ENCODE measurements at places on chromosomes 5 and 9. TPM values are rescaled to one million over a fixed set of nuclear protein-coding genes. Genes with fewer than 3 reads are reported as not detected.

OBP2B gene
- polyA plus RNA-seq = not detected

NOXA1 gene
- 14.4 TPM for polyA plus RNA-seq

DNA sequence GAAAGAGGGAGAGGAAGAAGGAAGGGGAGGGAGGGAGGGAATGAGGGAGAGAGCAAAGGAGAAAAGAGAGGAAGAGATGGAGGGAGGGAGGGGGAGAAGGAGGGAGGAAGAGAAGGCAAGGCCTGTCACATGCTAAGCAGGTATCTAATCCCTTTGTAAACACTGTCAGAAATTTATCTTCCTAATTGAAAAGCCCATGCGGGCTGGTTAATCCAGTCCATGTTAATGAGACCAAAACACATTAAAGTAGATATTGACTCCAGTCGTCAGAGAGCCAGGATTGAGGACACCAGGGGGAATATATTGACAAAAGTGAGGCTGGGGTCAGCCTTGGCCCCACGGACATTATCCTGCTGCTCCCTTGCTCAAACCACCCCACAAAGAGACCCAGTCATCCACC, 37.4 kb upstream of the ALDH1B1 start:
- no peak for DNase-seq

- peak; percentile 58 for DNase-seq
Measured at GRCh38 chr9:72129271-72130156, 19.7 kb upstream of the GDA start.

DNA sequence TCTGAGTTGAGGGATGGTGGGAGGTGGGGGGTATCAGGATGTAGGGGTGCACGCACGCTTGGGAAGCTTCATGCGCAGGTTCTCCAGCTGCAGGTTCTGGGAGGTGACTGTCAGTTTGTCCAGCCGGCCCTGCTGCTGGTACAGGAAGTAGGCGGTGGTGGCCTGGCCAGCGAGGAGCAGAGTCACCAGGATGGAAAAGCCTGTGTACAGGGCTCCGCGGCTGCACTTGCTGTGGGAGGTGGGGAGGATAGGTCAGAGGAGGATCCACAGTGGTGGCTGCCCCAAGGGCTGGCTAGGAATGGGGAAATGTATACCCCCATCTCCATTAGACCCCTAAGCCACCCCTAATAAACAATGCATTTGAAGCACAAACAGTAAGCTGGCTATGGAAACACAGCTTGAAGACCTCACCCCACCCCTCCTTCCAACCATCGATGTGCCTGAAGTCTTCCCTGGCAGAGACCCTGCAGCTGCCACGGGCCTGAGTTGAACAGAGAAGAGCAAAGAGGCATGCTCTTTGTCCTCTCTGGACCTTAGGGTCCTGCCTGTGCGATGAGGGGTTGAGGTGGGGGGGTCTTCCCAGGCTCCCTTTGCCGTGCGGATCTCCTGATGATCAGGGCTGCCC, 5.5 kb downstream of the CD74 start:
- no peak for DNase-seq

DNA sequence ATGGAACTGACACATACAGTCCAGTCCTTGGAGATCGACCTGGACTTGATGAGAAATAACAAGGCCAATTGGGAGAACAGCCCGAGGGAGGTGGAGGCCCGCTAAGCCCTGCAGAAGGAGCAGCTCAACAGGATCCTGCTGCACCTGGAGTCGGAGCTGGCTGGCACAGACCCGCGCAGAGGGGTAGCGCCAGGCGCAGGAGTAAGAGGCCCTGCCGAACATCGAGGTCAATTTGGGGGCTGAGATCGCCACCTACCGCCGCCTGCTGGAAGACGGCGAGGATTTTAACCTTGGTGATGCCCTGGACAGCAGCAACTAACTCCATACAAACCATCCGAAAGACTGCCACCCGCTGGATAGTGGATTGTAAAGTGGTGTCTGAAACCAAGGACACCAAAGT, 1610.1 kb upstream of the ACO1 start:
- DNase-seq = no peak

DNA sequence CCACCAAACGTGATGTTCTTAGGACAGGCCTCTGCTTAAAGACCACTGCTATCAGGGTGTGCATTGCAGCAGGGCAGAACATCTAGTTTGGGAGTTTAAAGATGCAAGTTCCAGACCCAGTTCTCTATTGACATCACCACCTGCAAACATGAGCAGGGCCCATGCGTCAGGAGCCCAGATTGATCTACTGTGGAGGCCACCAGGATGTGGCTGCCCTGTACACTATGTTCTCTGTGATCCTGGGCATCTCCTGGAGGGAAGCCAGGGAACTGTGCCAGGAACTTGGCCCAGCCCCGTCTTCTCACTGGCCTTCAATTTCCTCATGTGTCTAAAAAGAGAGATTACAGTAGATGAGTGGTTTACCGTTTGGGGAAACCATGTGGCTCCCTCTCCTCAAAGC, 87.1 kb downstream of the PDE6A start:
- DNase-seq = peak; percentile 79

DNA sequence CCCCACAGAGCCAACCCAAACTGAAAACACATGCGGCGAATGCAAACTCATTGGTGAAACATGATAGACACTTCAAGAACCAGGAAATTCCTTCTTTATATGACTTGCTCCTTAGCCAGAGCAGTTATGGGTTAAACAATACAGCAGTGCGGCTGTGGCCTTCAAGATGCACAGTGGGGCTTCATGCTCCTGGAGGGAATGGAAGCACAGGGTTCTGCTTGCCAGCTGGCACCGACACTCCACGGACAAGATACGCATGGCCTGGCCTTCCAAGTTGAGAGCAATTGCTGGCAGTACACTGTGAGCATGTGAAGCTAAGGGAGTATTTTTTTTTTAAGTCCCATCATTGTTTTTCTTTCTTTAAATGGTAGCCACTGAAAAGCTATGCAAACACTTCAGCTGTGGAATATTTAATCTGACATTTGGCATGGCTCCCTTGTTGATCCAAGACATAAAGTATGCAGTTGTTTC, 451.6 kb upstream of the CD180 start:
- DNase-seq = peak; percentile 84

SLC23A1 gene
- not detected for polyA plus RNA-seq

GRCh38 chr9:17472126-17472525, 106.7 kb upstream of the SH3GL2 start:
- no peak for DNase-seq

DNA sequence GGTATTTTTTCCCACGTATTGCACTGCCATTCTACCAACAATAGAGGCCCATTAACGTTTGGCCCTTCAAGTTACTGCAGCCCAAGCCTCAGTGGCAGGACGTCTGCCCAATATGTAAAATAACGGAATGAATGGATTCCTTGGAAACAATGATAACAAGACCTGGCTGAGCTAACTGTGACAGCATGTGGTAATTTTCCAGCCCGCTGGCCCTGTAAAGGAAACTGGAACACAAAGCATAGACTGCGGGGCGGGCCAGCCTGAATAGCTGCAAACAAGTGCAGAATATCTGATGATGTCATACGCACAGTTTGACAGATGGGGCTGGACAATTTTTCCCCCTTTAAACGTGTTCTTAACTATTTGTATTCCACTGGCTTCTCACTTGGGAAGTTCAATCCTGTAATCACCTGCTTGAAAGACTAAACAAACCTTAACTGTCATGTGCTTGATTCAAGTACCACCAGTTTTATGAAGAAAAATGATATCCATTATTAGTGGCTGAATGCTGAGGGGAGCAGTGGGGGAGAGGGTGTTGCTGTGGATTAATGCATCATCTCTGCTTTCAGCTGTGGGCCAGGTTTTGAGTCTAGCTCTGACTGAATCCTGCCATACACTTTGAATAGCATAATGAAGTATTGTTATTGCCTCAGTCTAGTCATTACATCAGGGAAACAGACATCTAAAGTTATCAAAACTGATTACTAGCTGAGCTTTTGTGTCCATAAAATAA, 323.9 kb downstream of the TMEM161B start:
- peak; percentile 25 for DNase-seq

DNA sequence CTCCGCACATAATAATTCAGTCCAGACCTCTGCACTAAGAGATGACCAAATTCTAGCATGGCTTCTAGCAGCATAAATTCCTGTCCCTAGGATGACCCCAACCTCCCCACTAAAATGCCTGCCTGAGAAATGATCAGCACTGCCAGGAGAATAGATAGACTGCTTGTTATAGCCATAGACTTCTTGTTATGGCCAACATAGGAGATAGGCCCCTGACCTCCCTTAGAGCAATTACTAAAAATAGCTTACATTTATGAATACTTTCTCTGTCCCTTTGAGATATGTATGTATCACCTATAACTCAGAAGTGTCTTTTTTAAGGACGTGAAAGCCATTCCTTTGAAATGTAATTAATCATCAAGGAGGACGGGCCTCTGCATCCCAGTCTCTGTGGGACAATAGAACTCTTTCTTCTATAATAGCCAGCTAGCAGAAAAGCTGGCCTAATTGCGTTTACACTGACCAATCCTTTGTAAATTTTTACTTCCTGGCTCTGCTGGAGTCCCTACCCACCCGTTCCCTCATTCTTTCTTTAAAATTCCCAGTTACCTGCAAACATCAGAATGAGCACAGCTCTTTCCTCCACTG, 1002.7 kb downstream of the CDH18 start:
- DNase-seq = no peak

GRCh38 chr9:122058051-122058450, 35.1 kb downstream of the TTLL11 start:
- DNase-seq = no peak

GRCh38 chr5:1330847-1331831, 13.8 kb downstream of the CLPTM1L start:
- no peak for DNase-seq

GRCh38 chr9:129832982-129833381, 2.1 kb downstream of the C9orf78 start:
- DNase-seq = no peak

- no peak for DNase-seq
Measured at GRCh38 chr5:174817610-174818009, 93.2 kb downstream of the MSX2 start.

DNA sequence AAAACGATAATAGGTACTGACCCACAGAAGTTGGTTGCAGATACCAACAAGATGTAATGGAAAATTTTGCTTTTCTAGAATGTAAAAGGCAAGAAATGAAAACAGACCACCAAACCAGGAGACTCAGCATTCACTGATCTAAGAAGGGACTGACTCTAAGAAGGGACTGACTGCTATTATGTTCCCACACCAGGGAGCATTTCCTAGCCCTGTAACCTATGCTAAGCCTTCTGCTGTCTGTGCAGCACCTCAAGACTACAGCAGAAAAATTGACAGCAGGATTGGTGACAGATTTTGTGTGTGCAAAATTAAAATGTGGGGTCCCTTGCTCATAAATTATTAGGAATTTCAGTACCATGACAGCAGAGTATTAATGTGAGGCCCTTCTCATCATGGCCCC, 154.8 kb downstream of the GABRB2 start:
- no peak for DNase-seq

CAMK4 gene
- polyA plus RNA-seq = 0.48 TPM

DNA sequence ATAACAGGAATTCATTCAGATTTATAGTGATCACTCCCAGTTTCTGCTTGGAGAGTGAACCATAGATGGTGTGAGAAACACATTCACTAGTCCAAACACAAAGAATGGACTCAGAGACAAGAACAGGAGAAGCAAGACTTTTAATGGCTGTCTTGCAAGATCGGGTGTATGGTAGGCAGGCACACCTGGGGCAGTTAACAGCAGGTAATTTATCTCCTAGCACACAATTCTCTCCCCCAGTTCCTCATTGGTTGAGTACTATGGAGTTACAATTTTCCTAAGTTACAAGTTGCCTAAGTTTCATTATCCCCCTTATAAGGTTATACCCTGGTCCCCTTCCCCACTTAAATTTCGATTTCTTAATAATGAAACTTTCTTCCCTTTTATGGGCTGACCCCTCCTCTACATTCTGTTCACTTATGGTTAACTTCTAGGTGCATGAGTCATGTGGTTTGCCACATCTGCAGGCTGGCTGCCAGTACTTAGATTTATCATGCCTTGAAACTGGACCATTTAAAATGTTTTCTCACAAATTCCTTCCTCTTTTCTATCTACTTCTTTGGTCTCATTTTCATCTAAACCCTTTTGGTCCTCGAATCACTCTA, 623.3 kb downstream of the HINT1 start:
- no peak for DNase-seq

- no peak for DNase-seq
Measured at GRCh38 chr5:9282211-9282610, 263.7 kb downstream of the SEMA5A start.

- peak; percentile 69 for DNase-seq
Measured at GRCh38 chr9:16627967-16628366, 242.5 kb downstream of the BNC2 start.

ZNF483 gene
- polyA plus RNA-seq = not detected

SRD5A1 gene
- polyA plus RNA-seq = 12.8 TPM

DNA sequence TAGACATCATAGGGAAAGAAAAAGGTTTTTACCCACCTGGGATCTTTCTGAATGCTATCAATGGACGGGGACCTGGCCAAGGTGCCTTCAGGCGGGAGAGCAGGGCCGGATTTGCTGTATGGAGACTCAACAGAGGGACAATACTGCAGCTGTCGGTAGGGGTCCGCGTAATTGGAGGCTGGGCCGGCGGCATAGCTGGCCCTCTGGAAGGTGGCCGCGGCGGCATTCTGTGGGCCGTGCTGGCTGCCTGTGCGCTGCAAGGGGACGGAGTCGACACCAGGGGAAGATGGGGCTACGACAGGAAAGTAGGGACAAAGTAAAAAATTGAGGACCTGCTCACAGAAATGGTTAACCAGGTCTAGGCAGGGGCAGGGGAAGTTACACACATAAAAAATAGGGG, 557.9 kb downstream of the CTNND2 start:
- no peak for DNase-seq

DNA sequence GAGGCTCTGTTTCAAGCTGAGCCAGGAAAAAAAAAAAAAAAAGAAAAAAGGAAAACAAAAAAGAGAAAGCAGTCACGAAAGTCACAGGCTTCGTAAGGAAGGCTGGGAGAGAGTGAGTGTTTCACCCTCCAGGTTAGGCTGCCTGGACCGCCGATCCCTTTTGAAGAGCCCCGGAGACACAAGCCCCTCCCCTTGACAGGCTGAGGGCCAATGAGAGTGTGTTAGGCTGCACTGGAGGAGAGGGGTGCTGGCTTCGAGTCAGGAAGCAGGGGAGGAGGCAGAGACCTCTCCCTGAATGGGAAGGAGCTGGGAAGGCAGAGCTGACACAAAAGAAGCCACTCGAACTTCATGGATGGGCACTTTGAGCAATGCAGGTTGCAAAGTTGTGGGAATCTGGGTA, at the start of gene NMUR2:
NMUR2 (minus strand) TSS at position 135 of the 400 bp plus-strand sequence. CDS start 166 bp downstream, outside the sequence.
- peak; percentile 66 for DNase-seq

- DNase-seq = peak; percentile 49
Measured at GRCh38 chr9:114214181-114214580, 58.8 kb downstream of the COL27A1 start.

- peak; percentile 90 for DNase-seq
Measured at GRCh38 chr5:72452515-72453245, 54.5 kb downstream of the ZNF366 start.

NIM1K gene
- polyA plus RNA-seq = 0.45 TPM

- no peak for DNase-seq
Measured at GRCh38 chr5:175489693-175490443, 11.5 kb downstream of the SFXN1 start.

NRARP gene
- 1.5 TPM for polyA plus RNA-seq

GRCh38 chr5:175305251-175305650, 138.7 kb downstream of the DRD1 start:
- DNase-seq = peak; percentile 6

GRCh38 chr9:93659837-93660177, 83.4 kb downstream of the PHF2 start:
- DNase-seq = no peak

GRCh38 chr5:170270293-170271069, 27.1 kb downstream of the LCP2 start:
- DNase-seq = no peak

ATP10B gene
- 1.7 TPM for polyA plus RNA-seq

FGF18 gene
- polyA plus RNA-seq = 0.68 TPM

GRCh38 chr9:131288217-131288616, 1.3 kb upstream of the PLPP7 start:
- no peak for DNase-seq
